ENCODE measurements at places on chromosomes 16 and 17. TPM values are rescaled to one million over a fixed set of nuclear protein-coding genes. Genes with fewer than 3 reads are reported as not detected.

- H3K4me1 ChIP-seq: no peaks in the 10 kb centered on the region
- H3K4me3 ChIP-seq: no peak overlapping the region
- peaks cover 31% of the 10 kb centered on the region for H3K27me3 ChIP-seq
- H3K36me3 ChIP-seq: no peaks in the 10 kb centered on the region
These were observed 398.2 kb downstream of the SOX9 start for GRCh38 chr17:72518753-72519597.

DNA sequence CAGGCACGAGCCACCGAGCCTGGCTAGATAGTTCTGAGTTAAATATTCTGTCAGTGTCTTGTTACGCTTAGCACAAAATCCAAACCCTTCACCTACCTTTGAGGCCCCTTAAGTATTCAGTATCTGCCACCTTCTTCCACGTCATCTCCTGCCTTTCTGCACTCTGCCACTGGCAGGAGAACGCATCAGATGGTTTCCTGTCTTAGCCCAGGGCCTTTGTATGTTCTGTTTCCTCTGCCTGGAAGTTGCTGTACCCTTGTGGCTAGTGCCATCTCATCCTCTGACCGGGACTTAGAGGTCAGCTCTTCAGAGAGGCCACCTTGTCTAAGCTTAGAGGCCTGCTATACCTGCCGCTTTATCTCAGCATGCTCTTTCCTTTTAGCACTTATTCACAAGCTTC lies 67.5 kb upstream of the LGALS9 start:
- H3K27me3 ChIP-seq: no peaks in the 10 kb centered on the region
- no peak for DNase-seq
- H3K4me1 ChIP-seq: peaks cover 29% of the 10 kb centered on the region

GRCh38 chr17:50055426-50056216 lies at the start of gene ITGA3:
Gene ITGA3, plus strand, starts transcription at chr17:50056110. Its CDS starts 330 bp downstream, at chr17:50056440.
- DNase-seq: peak; percentile 64
- peak within 1 kb of the TSS; percentile 84 for H3K4me3 ChIP-seq
- peaks cover 26% of the 10 kb centered on the region for H3K4me1 ChIP-seq
- H3K36me3 ChIP-seq: no peaks in the 10 kb centered on the region

GRCh38 chr16:10992797-10993196 lies 48.4 kb downstream of the CLEC16A start:
- peak; percentile 43 for DNase-seq
- no peaks in the 10 kb centered on the region for H3K27me3 ChIP-seq
- H3K27ac ChIP-seq: no peak overlapping the region
- H3K36me3 ChIP-seq: peaks cover 31% of the 10 kb centered on the region

GRCh38 chr16:69320740-69321073 lies 9.6 kb downstream of the VPS4A start:
- H3K27ac ChIP-seq: no peak overlapping the region
- DNase-seq: no peak
- no peaks in the 10 kb centered on the region for H3K27me3 ChIP-seq
- H3K4me3 ChIP-seq: no peak overlapping the region
- peaks cover 11% of the 10 kb centered on the region for H3K4me1 ChIP-seq

GRCh38 chr17:1367351-1367745 lies 32.7 kb downstream of the YWHAE start:
- peak overlapping the region; percentile 57 for H3K27ac ChIP-seq
- H3K4me1 ChIP-seq: peaks cover 62% of the 10 kb centered on the region
- no peak overlapping the region for H3K4me3 ChIP-seq
- no peak for DNase-seq

- H3K27me3 ChIP-seq: peaks cover 6% of the 10 kb centered on the region
- H3K4me1 ChIP-seq: no peaks in the 10 kb centered on the region
- H3K4me3 ChIP-seq: no peak overlapping the region
- no peak for DNase-seq
- H3K27ac ChIP-seq: no peak overlapping the region
- no peaks in the 10 kb centered on the region for H3K36me3 ChIP-seq
These were observed 92.2 kb downstream of the MAF start for GRCh38 chr16:79508294-79508693.

DNA sequence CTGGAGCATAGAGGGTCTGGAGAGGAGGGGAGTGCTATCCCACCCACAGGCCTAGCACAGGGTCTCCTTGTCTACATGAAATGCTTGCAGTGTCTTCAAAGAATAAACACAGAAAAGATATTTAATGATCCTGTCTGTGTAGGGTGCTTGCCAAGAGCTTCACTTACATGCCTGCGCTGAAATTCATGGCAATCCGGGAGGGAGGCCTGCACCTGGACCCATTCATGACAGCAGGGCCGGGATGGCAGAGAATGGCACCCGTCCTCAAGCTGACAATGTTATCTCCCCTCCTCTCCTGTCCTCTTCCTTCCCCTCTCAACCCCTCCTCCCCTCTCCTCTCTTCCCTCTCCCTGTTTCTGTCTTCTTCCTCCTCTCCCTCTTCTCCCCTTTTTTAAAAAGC lies 2.1 kb downstream of the ADGRG3 start:
- H3K4me3 ChIP-seq: no peak overlapping the region
- no peaks in the 10 kb centered on the region for H3K36me3 ChIP-seq
- no peaks in the 10 kb centered on the region for H3K4me1 ChIP-seq
- H3K27me3 ChIP-seq: peaks cover 4% of the 10 kb centered on the region

DNA sequence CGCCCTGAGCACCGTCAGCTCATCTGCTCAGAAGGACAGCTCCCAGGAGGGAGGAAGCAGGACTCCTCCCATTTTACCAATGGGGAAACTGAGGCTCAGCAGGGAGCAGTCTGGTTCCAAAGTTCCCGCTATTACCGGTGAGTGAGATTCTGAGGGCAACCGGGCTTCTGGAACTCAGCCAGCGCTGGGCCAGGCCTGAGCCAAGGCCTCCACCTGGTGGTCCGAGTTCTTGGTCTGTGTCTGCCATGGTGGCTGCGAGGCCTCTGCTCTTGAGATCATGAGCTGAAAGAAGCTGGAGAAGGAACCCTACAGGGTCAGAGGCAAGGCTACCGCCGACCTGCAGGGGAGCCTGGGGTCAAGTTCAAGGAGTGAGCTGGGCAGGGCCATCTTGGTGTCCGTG lies 110.8 kb upstream of the GSE1 start:
- H3K27me3 ChIP-seq: no peaks in the 10 kb centered on the region
- no peak for DNase-seq
- H3K36me3 ChIP-seq: no peaks in the 10 kb centered on the region
- no peaks in the 10 kb centered on the region for H3K4me1 ChIP-seq

DNA sequence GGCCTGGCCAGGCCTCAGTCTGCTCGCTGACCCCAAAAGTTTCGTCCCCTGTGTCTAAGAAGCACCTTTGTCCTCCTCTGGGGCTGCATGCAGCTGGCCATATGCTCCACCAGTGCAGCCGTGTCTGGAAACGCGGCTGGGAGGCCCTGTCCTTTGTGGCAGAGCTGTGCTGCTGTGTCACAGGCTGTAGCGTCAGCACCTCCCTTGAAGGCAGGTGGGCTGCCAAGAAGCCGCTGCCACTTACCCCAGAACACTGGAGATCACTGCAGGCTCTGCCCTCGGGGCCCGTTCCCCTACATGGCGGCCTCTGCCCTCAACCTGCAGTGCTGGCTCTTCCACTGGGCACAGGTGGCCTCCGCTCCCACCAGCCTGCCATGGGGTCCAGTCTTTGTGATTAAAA lies 15.7 kb upstream of the MC1R start:
- peaks cover 26% of the 10 kb centered on the region for H3K36me3 ChIP-seq
- no peak overlapping the region for H3K27ac ChIP-seq
- H3K27me3 ChIP-seq: no peaks in the 10 kb centered on the region
- DNase-seq: no peak
- peaks cover 6% of the 10 kb centered on the region for H3K4me1 ChIP-seq

GRCh38 chr16:4214215-4214621 lies 27.7 kb downstream of the SRL start:
- peaks cover 9% of the 10 kb centered on the region for H3K27me3 ChIP-seq
- DNase-seq: no peak
- no peak overlapping the region for H3K4me3 ChIP-seq
- no peak overlapping the region for H3K27ac ChIP-seq
- no peaks in the 10 kb centered on the region for H3K4me1 ChIP-seq
- no peaks in the 10 kb centered on the region for H3K36me3 ChIP-seq

- no peaks in the 10 kb centered on the region for H3K27me3 ChIP-seq
- no peak overlapping the region for H3K27ac ChIP-seq
- no peak for DNase-seq
- no peaks in the 10 kb centered on the region for H3K4me1 ChIP-seq
These were observed 11.5 kb downstream of the SLC46A1 start for GRCh38 chr17:28394337-28395116.

DNA sequence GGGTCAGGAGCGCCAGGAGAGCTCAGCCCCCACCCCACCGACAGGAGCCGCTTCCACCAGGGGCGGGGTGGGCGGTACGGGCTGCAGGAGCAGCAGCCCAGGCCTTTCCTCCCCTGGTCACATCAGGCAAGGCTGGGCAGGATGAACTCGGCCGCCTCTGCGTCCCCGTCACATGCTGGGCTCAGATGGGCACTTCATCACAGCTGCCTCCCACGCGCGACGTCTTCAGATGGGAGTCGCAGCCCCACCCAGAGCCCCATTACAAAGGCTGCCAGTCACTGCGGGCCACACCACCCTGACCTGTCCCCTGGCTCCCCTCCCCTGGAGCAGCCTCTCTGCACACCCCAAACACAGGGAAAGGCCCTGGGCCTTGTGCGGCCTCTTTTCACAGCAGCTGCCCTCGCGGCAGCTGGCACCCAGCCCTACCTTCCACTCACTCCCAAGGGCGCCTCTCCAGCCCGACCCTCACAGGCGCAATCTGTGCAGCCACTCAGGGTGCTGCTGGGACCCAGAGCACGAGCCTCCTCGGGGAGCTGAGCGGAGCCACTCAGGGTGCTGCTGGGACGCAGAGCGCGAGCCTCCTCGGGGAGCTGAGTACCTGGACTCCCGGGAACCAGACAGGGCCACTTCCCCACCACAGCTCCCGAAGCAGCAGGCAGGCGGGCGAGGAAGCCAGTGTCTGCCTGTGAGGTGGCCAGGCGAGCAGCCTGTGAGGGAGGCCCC lies 4.7 kb downstream of the ZNF598 start:
- peaks cover 23% of the 10 kb centered on the region for H3K4me1 ChIP-seq
- peak overlapping the region; percentile 45 for H3K27ac ChIP-seq
- no peak for DNase-seq
- peaks cover 38% of the 10 kb centered on the region for H3K36me3 ChIP-seq
- no peak overlapping the region for H3K4me3 ChIP-seq

DNA sequence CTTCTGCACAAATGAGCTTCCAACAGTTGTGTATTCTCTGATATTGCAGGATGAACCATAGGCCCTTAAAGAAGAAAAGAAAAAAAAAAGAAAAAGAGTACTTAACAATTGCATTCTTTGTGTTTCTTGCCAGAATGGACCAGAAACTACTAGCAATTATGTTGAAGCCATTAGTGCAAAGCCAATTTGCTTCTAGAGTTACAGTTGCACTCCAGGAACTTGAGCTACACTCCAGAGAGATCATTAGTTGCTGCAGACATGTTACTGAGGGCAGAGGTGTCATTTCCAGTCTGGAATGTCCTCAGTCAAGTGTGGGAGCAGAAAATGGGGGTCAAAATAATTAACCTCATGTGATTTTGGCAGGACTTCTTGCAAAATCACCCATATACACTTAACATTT lies 85.6 kb upstream of the CCL2 start:
- peaks cover 2% of the 10 kb centered on the region for H3K4me1 ChIP-seq
- no peak overlapping the region for H3K4me3 ChIP-seq
- no peak for DNase-seq
- H3K27me3 ChIP-seq: peaks cover 5% of the 10 kb centered on the region
- H3K36me3 ChIP-seq: no peaks in the 10 kb centered on the region

- H3K27me3 ChIP-seq: no peaks in the 10 kb centered on the region
- H3K27ac ChIP-seq: peak overlapping the region; percentile 96
- H3K4me3 ChIP-seq: peak overlapping the region; percentile 62
- DNase-seq: no peak
These were observed 40.8 kb downstream of the RPA1 start for GRCh38 chr17:1870592-1870991.

DNA sequence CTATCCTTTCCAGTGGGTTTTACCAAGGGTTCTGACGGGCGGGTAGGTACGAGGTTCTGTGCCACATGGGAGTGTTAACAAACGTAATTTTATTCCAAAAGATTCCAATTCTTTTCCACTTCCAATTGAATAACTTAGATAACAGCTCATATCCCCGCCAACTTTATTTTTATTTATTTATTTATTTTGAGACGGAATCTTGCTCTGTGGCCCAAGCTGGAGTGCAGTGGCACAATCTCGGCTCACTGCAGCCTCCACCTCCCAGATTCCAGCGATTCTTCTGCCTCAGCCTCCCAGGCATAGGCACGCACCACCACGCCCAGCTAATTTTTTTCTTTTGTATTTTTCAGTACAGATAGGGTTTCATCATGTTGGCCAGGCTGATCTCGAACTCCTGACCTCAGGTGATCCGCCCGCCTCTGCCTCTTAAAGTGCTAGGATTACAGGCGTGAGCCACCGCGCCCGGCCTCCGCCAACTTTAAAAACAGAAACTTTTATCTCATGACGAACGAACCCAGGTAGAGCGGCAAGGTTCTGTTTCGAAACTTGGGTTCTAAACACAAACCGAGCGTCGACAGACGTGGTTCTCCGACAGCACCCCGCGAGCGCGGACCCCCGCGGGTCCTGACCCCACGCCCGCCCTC lies 613 bp downstream of the ECI1 start:
- peak overlapping the region; percentile 91 for H3K4me3 ChIP-seq
- no peaks in the 10 kb centered on the region for H3K27me3 ChIP-seq
- H3K4me1 ChIP-seq: peaks cover 7% of the 10 kb centered on the region
- H3K36me3 ChIP-seq: peaks cover 28% of the 10 kb centered on the region

- H3K27ac ChIP-seq: peak overlapping the region; percentile 3
- H3K27me3 ChIP-seq: no peaks in the 10 kb centered on the region
- no peak for DNase-seq
- peaks cover 14% of the 10 kb centered on the region for H3K4me1 ChIP-seq
These were observed 46.1 kb downstream of the ARHGAP17 start for GRCh38 chr16:24969071-24969470.

DNA sequence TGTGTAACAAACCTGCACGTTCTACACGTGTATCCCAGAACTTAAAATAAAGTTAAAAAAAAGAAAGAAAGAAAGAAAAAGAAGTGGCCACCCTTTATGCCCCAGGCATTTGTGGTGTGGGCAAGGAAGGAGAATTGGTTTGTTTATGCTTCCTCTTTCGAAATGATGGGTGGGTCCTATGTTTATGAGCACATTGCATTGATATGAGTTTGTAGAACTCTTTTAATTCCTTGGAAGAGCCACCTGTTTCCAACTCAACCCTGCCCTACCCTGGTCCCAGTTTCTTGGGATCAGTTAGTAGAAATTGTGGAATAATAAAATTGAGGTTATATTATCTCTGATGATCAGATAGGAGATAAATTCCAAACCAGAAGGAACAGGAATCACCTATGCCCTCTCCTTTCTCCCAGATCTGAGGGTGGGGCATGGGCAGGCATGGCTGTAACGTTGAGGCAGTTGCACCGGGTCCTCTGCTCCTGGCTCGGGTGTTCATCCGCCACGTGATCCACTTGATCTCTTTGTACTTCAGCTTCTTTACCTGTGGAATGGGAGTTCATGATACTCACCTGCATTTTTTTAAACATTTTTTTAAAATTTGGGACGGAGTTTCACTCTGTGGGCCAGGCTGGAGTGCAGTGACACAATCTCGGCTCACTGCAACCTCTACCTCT lies 15.9 kb downstream of the CHAD start:
- H3K4me3 ChIP-seq: no peak overlapping the region
- no peaks in the 10 kb centered on the region for H3K36me3 ChIP-seq
- H3K27ac ChIP-seq: no peak overlapping the region
- DNase-seq: no peak
- H3K4me1 ChIP-seq: no peaks in the 10 kb centered on the region
- no peaks in the 10 kb centered on the region for H3K27me3 ChIP-seq

The CES4A gene
- 3.5 TPM for total RNA-seq

The TMEM100 gene
- not detected for total RNA-seq

The ELMO3 gene
- 4.3 TPM for total RNA-seq

The SMPD3 gene
- total RNA-seq: 0.06 TPM

The SEPTIN12 gene
- not detected for total RNA-seq

The GLIS2 gene
- total RNA-seq: 0.16 TPM

The SMIM36 gene
- not detected for total RNA-seq

The UMOD gene
- total RNA-seq: not detected

The CCNF gene
- total RNA-seq: 38.3 TPM

The KRT17 gene
- total RNA-seq: not detected

The KIF2B gene
- total RNA-seq: not detected

The RAB34 gene
- 7.6 TPM for total RNA-seq
